ENCODE measurements at places on chromosomes 11 and 22.
A peak's percentile ranks its signal among the peaks of the same experiment; 100 is the strongest.

- no peak for DNase-seq
These were observed 102.3 kb downstream of the CHST1 start for GRCh38 chr11:45563171-45563570.

- no peak for DNase-seq
These were observed at the start of gene LSP1 for GRCh38 chr11:1852877-1853276. LSP1 (plus strand) TSS chr11:1853084; CDS start chr11:1853145, 61 bp downstream.

DNA sequence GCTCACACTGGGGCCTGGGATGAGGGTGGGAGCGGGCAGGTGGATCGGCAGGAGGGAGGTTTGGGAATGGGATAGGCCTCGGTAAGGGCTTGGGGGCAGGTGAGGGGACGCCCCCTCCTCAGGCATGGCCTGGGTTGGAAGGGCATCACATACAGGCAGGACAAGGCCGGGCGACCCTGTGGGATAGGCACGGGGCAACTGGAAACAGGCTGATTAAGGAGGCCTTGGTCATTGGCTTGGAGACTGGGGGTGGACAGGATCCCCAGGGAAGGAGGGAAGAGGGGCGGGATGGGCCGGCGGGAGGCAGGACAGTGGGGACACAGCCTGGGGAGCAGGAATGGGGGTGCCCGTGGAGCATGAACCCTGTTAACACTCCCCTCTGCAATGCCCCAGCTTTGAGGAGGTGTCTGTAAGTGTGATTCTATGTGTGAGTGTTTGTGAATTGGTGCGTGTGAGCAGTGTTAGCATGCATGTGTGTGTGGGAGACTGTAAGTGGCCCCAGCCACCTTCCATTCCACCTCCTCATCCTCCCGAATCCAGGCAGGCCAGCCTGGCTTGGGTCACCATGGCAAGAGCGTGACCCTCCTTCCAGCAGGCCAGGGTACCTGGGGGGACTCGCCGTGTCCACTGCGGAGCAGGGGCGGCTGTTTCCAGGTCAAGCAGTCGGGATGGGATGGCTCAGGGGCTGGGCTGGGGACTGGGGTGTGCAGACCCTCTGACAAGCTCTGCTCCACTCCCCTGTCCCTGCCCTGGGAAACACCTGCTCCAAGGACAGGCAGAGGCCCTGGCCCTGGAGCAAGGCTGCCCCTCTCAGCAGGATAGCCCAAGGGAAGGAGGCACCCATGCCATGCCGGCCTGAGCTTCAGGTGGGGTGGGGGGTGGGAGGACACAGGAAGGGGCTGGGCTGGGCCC, 3.4 kb upstream of the PIM3 start:
- DNase-seq: no peak

DNA sequence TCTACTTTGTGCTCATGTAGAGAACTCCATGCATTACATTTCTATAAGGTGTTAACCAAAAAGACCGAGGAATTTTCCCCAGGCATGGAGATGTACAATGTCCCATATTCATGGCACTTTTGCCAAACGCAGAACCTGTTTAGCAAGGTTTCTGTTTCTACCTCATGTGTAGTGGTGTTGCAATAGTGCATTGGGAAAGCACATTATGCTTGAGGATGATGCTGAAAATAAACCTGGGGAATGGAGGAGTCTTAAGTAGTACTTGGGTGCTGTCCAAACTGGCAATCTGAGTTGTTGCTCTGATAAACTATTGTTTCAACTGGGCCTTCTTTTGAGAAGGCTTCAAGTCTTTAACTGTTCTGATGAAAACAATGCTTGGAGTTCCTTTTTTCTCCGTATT, 11.5 kb upstream of the MUC15 start:
- no peak for DNase-seq

DNA sequence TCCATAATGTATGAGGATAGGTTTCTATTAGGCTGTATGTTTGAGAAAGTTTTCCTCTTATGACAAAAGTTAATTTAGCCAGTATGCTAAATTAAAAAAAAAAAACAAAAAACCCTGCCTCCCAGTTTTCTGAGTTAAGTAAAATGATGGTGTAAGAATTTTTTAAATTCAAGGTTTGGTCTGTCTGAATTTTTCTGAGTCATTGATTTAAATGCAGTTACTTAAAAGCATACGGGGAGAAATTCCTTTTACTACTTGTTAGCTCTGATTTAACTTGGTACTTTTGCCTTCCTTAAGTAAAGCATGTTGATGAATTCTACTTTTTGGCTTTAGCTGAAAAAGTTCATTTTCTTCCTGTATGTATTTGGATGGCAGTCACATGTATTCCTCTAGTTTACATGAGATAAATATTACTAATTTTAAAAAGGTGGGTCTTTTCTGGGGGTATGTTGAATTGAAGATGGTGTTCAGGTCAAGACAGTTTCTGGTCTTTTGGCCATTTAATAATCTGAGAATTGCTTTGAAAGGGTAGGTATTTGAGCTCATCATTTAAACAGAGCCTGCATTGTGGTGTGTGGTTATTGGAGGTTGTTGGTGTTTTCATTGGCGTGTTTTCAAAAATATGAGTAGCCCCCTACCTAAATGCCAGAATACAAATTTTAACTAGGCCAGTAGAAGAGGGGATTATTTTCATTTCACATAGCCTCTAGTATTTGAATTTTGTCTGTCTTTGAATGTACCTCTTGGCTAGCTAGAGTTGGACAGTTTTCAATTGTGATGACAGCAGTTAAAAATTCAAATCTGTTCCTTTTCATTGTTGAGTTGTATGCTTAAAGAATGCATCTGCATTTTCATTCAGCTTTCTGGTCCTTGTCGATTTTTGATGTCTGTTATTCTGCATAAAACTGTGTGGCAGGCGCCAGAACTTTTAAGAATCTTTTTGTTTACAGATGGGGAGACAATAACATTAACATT, 64.7 kb downstream of the MTMR3 start:
- no peak for DNase-seq

- DNase-seq: peak; percentile 28
These were observed 57.6 kb downstream of the NRXN2 start for GRCh38 chr11:64665411-64665821.

DNA sequence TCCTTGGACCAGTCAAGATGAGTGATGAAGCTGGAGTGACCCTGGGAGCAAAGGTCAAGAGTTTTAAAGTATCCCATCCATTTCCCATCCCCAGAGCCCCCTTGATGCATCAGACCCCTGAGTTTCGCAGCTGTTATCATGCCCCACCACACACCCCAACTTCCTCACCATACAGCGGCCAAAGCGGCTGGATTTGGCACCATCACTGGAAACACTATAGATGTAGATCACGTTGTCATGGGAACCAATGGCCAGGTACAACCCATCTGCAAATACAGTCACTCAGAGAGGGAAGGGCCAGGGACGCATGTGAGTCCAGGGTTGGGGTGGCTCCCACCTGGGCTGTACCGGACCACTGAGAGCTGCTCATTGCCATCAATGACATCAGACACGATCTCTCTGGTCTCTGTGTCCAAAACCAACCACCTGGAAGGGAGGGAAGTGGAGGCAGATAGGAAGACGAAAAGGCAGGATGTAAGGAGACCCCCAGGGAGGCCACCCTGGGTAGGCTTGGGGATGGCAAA, 2.2 kb upstream of the MTA2 start:
- no peak for DNase-seq

GRCh38 chr11:12127206-12127898, 17.0 kb downstream of the MICAL2 start:
- DNase-seq: no peak

- no peak for DNase-seq
These were observed 156.4 kb downstream of the FAM181B start for GRCh38 chr11:82577246-82577645.

DNA sequence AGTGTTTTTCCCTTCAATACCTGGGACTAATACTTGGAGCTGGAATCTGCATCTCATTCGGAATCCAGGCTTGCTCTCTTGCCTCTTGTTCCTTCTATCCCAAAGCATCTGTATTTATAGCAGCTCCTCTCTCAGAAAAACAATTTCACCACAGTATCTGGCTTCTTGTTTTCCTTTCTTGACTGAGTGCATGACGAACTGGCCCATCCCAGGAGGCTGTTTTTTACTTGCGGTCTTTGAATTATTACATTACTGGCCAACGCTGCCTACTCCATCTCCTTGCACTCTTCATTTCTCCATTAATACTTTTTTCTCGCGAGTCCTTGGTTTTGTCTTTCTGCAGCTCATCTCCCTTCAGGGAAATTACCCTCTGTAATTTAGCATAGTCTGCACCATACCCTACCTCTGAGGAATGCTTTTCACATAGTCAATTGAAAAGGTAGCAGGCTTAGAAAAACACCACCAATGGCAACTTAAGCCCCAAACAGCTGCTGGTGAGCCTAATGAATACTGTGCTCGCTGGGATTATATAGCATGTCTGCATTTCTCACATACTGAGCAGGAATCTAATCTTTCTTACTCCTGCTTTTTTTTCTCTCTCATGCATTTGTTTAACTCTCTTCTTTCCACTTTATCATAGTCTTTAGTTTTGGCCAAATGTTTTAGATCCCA, 277.4 kb upstream of the SESN3 start:
- DNase-seq: no peak

DNA sequence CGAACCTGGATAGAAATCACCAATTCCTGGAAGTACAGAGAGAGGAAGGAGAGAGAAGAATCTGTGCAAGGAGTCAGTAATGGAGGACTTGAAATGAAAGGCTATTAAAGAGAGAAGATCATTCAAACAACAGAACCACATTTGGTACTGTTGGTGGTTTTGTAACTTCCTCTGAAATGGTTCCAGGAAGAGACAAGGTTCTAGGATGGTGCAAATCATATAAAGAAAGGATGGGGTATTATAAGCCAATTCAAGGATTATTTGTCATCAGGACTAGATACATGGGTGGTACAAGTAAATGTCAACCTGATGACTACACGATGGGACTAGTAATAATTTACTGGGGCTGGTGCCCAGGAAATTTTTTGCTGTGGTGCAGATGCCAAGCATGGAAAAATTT, 28.9 kb upstream of the TMA7B start:
- no peak for DNase-seq

- no peak for DNase-seq
These were observed 70.3 kb upstream of the ANO1 start for GRCh38 chr11:70007796-70008195.

GRCh38 chr11:63901660-63902059, 15.3 kb downstream of the RCOR2 start:
- DNase-seq: peak; percentile 57

Measured in mesendoderm (in vitro differentiated cells).